Stimulated activated CD8-positive, alpha-beta memory T cell treated with anti-CD3 and anti-CD28 coated beads, Interleukin-12 subunit alpha, Interleukin-12 subunit beta, amount 100 ng/mL, for 4 hours (primary cell): ENCODE measurements at places on chromosomes 5 and 9.

GRCh38 chr5:76657091-76657490 lies 33.9 kb upstream of the F2RL2 start:
- DNase-seq: no peak

- no peak for DNase-seq
Measured at GRCh38 chr5:40376566-40376965, 303.1 kb upstream of the PTGER4 start.

DNA sequence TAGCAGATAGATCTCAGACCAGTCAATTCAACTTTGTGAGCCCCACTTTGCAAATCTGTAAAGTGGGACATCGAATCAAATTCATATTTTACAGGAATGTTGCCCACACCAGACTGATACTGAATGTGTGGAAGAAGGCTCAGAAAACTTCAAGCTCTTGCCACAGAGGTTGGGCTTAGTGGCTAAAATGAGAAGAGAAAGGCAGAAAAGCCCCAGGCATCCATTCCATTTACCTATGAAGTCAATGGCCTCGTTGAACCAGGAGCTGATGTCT lies 1.7 kb downstream of the DUSP1 start:
- no peak for DNase-seq

GRCh38 chr5:63261695-63262094 lies 683.1 kb downstream of the LRRC70 start:
- no peak for DNase-seq

DNA sequence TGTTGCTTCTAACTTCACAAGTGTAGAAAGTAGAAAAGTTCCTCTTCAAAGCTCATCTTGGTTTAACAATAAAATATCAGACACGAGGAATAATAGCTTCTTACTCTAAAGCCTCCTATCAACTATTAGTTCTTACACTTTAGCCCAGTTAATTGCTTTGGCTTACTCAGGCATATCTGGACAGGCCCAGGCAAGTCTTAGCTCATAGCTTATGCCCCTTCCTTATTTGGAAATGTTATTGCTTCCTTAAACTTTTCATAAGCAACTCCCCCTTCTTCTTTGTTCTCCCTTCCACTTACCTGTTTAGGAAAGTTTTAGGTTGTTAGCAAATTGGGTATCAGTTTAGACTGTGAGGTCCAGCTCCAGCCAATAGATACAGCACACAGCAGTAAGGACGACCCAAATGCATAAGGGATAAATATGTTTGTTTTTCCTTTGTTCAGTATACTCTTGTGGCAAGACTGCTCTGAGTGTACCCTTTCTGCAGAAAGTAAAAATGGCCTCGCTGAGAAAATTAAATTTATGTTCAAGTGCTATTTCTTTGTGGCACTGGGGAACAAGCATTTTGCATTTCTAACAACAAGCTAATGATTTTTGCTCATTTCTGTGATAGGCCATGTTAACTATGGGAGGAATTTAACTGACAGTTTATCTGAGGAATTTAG lies 162.1 kb downstream of the SMC2 start:
- no peak for DNase-seq
